ENCODE measurements at places on chromosomes 2 and 18.

GRCh38 chr2:96493072-96493471 lies 12.1 kb downstream of the NEURL3 start:
- no peak for DNase-seq

DNA sequence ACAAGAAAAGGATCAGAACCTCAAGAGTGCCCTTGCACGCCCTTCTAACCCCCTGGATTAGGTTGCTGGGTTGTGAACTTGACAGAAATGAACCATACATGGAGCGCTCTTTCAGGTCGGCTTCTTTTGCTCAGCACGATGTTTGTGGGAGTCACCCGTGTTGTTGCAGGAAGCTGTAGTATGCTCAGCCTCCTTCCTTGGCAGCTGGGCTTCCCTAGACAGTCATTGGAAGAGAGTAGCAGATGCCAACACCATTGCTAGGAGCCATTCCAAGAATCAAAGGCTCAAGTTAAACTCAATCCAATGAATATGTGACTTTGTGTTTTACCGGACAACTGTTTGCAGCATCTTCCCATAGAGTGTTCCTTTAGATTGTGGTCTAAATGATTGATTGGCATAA lies 47.0 kb downstream of the RAB12 start:
- no peak for DNase-seq

- no peak for DNase-seq
Measured at GRCh38 chr2:88252646-88253045, 82.5 kb downstream of the THNSL2 start.

DNA sequence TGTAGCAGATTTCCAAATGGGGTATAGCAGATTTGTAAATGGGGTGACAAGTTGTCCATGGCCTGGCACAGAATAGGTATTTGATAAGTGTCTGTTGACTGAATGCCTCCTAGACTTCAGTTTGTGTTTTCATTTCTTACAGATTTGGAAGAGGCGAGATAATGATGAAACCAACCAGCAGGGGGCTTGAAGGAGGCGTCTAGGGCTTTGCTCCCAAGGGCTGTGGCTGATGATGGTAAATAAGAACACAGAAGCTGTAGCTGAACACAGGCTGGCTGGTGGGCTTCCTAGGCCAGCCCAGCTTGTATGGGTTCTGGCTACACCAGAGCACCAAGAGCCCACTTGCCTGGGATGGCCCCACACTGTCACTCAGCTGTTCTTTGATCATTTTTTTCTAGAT lies 19.4 kb downstream of the SFTPB start:
- peak; percentile 10 for DNase-seq

GRCh38 chr18:78632111-78632541 lies 347.5 kb upstream of the SALL3 start:
- DNase-seq = no peak

DNA sequence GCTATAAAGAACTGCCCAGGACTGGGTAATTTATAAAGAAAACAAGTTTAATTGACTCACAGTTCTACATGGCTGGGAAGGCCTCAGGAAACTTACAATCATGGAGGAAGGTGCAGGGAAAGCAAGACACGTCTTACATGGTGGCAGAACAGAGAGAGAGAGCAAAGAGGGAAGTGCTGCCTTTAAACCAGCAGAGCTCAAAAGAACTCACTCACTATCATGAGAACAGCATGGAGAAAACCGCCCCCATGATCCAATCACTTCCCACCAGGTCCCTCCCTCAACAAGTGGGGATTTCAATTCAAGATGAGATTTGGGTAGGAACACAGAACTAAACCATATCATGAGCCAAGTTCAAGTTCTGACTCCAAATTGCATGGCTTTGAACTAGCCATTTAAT lies 62.8 kb upstream of the PPP1CB start:
- DNase-seq = no peak

GRCh38 chr2:172826522-172826921 lies 90.9 kb downstream of the RAPGEF4 start:
- no peak for DNase-seq

DNA sequence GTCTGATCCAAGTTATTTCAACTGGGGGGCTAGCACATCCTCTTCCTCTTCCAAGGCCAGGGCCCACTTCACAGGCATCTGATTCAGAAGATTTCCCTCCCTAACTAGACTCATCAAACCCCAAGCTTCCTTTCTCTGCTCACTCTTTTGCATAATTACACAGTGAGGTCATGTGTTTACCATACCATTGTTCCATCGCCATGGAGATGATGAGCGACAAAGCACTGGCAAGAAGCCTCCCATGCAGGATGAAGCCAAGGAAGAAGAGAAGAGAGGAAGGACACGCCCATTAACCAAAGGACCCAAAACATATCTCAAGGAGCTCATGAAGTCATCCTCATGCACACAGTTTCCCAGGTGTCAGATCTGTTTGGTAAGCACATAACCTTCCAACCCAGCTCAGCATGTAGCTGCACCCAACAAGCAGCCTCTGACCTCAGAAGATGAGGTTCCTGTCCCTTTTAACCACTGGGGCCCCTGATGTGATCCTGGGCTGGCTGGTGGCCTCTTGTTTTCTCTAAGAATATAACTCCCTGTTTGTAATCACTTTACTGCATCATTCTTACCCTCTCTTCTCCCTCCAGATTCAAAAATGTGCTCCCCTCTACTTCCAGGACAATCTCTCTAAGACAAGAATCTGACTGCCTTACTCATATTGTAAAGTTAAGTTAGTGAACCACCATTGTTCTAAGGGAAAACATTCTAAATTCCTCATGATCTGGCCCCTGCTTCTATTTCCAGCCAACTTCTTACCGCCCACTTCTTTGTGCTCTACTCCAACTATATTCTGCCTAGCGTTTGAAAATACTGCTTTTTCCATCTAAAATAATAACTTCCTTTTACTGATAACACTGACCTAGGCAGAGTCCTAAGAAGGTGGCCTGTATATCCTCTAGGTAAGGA lies 190.1 kb downstream of the TTC32 start:
- no peak for DNase-seq

DNA sequence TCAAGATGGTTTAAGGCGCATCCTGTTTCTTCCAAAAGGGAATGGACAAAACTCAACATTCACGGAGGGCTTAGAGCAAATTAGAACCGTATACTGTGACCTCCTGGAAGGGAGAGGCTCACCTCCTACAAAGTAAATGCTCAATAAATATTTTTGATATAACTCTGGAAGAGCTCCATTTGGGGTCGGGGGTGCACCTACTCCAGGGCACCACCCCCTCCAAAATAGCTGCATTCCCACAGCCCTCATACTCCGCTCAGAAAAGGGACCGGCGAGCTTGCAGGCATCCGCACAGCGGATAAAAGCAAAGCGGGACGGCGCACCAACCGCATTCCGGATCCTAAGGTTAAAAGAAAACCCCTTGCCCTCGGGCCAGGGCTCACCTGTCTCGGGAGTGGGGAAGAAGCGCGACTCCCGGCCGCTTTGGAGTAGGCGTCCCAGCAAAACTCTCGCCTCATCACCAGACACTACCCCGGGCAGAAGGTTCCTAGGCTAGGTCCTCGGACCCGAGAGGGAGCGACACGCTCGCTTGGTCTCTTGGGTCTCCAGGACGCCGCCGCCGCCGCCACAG lies 378 bp downstream of the WDPCP start:
- no peak for DNase-seq

DNA sequence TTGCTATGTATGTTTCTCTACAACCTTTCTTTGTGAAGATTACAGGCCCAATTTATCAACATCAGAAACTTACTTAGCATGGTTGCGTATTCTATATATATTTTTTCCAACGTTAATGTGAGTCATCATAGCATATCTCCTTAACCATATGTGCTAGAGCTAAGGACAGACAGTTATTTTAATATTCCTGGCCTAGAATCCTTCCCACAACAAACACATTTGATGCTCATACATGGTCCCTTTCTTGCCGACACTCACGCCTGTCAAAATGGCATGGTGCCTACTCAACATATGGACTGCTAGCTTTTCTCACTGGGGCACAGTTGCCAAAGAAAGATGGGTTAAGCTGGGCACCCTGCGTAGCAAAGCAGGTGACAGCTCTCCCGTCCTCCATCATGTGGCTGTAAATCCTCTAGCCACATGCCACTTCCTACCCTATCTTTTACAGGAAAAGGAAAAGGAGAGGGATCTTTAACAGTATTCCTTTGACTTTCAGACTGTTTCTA lies 75.2 kb upstream of the GALNT5 start:
- DNase-seq = no peak

DNA sequence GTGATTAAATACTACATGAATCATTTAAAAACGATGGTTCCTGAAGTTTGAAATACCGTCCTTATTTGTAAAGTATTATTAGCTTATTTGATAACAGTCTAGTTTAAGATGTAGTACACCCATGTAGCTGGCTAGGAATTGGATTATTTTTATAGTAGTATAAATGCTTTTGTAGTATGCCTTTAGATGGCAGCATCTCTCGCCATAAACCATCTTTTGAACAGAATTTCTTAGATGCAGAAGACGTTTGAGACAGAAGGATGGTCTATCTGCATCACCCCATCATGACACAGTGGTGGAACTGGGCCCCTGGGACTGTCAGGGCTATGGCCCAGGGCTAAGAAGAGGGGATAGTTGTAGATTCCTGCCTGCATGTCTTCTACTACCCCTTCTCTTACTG lies 152.7 kb downstream of the WDSUB1 start:
- no peak for DNase-seq
